ENCODE measurements at places on chromosomes 2 and 18.

GRCh38 chr2:23452853-23453420, 68.0 kb downstream of the KLHL29 start:
- peak; percentile 15 for DNase-seq

- DNase-seq = no peak
Observed at GRCh38 chr18:4806331-4806730, 351.2 kb upstream of the DLGAP1 start.

GRCh38 chr2:109468893-109469292, 144.9 kb downstream of the SEPTIN10 start:
- no peak for DNase-seq

- no peak for DNase-seq
Observed at GRCh38 chr2:38494394-38494793, 108.3 kb downstream of the HNRNPLL start.

DNA sequence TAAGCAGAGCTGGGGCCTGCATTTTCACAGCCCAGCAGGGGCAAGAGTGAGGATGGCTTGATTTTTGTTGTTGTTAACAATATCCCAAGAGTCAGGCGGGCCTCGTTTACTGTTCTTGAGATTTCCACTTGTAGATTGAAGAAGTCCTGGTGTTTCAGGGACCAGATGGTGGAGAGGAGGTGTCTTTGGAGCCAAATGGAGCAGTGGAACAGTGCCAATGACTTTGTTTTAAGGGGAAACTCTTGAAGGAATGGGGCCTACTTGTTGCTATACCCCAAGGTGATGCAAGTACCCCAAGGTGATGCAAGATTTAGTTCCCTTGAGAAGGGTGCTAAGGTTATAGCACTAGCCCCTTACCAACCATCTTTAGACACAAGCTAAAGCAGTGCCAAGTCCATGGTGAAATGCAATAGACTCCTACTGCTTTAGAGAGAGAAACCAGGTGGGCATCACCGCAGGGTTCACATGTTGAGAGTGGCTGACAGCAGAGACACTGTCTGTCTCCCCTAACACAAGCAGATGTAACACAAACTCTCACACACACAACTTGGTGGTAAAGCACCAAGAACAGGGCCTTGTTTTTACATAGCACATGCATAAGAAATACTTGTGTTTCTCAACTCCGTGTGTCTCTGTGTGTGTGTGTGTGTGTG, 44.0 kb downstream of the HK2 start:
- no peak for DNase-seq

- no peak for DNase-seq
Observed at GRCh38 chr2:102438111-102438510, 15.2 kb downstream of the IL18RAP start.

Measured in CD4-positive, alpha-beta T cell treated with Interleukin-21 for 1 hour (primary cell).